Esophagus muscularis mucosa (tissue), 4 donors: ENCODE measurements at places on chromosomes 4 and X.

DNA sequence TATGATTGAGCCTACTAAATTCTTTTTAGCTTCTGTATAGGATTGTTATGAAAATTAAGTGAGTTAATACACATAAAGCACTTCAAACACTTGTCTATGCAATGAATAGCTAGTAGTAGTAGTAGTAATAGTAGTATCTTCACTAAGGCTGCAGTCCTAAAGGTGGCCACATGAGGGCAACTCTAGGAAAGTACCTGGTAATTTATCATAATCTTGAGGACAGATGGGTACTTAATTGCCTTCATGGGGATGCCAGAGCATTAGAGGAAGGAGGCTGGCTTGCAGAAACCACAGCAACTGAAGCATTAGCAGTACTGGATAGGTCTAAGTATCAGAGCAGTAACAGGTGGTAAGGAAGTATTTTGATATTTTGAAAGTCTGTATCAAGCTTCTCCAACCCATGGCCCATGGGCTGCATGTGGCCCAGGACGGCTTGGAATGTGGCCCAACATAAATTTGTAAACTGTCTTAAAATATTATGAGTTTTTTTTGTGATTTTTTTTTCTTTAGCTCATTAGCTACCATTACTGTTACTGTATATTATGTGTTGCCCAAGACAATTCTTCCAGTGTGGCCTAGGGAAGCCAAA, 17.3 kb downstream of the NIPAL1 start:
- no peak for DNase-seq

DNA sequence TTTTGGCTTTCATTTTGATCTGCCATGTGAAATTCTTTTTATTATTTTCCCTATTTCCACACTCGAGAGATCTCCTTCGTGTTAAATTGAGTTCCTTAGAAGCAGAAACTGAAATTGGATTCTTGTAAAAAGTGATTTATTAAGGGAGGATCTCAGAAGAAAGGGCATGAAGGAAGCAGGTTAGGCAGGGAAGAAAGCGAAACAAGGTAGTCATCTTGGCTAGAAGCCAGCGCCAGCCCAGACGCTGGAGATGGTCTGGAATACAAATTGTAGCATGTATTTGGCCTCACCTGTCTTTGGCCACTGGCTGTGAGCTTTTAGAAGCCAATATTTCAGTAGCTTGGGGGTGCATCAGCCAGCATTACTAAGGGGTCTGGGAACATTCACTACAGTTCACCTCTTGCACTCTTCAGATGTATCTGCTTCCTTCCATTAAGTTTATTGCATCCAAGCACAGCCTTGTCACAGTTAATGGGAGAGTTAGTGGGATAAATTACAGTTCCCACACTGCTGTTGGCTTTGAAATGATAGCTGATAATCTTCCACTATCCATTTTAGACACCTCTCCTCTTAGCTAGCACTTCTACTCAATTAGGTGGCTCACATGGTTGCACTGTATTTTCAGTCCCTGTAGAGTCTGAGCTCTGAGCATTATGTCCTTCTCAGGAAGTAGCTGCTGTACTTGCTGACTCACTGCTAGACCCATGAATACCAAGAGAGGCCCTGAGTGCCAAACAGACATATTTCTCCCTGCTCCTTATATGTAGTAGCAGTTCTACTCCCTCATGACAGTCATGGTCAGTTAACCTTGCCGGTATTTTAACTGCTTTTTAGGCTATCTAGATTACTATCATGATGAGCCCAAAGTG, 14.6 kb downstream of the GRXCR1 start:
- DNase-seq = no peak

DNA sequence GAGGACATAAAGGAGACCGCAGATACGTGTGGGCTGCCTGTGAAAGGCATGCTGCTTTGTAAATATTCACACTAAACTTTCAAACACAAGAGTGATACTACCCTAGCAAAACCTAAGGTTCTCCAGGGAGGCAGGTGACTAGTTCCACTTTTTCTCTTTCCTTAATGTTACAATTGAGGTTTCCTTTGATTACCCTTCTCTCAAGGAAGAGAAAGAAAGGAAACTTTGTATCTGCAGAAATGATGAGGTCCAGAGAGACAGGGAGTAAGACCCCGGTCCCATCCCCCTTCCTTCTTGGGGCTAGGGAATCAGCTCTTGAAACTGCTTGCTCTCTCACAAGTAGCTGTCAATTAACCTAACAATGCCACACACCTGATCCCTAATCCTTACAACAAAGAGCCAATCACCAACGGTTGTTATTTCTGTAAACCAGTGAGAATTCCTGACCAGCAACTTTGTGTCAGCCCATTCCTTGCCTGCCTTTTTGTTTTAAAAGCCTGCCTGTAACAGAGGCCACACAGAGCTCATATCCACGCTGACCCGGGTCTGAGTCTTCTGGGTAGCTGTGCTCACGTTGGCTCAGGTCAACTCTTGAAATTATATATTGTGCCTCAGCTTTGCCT, 754.8 kb upstream of the FRG1 start:
- no peak for DNase-seq

DNA sequence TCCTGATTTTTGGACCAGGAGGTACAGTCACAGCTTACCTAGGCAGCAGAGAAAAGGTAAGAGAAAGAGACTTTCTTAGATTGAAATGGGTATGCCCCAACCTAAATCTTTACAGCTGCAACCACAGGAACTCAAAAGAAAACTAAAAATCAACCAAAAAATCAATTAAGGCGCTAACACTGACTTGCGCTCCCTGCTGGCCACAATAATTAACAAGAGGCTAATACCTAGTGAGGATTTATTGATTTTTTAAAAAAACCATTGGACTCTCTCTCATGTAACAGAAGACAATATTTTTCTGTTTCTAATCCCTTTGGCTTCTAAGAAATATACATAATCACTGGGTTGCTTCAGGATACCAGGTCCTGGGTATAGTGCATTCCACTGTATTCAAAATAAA, 153.9 kb upstream of the TENM3 start:
- DNase-seq = no peak

GRCh38 chr4:24003926-24004325, 114.1 kb upstream of the PPARGC1A start:
- DNase-seq = no peak

GRCh38 chrX:70171624-70172023, 5.7 kb upstream of the DGAT2L6 start:
- no peak for DNase-seq

- DNase-seq = no peak
Measured at GRCh38 chr4:26985873-26986272, 125.2 kb downstream of the STIM2 start.

DNA sequence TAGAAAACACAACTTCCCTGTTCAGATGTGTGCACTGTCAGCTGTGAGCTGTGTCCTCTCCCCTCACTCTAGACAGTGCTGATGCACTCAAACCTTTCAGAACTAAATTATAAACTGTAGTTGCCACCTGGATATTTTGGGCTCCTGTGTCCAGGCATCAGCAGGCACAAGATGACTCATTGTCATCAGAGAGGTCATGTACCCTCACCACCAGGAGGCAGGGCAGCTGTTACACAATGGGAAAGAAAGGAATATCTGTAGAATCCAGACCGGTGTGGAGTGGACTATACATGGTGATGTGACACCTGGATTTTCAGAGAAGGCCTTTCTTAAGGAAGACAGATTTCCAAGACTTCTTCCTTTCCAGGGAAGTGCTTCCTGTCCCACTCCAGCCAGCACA, 854.4 kb upstream of the AGA start:
- no peak for DNase-seq

GRCh38 chr4:145843148-145843547, 95.5 kb downstream of the ZNF827 start:
- DNase-seq = no peak
